Activated T-helper 2 cell treated with anti-CD3 and anti-CD28 coated beads, Interferon-gamma antibody, Interleukin-2, Interleukin-4, amounts not matched to agents 10 μg/mL and 5 μg/mL and 100 μg/mL, durations not matched to agents 14 hours and 24 hours and 36 hours (primary cell): ENCODE measurements at places on chromosomes 5 and 9. TPM values are rescaled to one million over a fixed set of nuclear protein-coding genes. Genes with fewer than 3 reads are reported as not detected.

The PLCXD3 gene
- not detected in 2 replicates for total RNA-seq

- H3K27ac ChIP-seq = no peak overlapping the region
- H3K27me3 ChIP-seq = peaks cover 1% of the 10 kb centered on the region
Measured at GRCh38 chr5:14465116-14465515, 116.5 kb upstream of the OTULINL start.

DNA sequence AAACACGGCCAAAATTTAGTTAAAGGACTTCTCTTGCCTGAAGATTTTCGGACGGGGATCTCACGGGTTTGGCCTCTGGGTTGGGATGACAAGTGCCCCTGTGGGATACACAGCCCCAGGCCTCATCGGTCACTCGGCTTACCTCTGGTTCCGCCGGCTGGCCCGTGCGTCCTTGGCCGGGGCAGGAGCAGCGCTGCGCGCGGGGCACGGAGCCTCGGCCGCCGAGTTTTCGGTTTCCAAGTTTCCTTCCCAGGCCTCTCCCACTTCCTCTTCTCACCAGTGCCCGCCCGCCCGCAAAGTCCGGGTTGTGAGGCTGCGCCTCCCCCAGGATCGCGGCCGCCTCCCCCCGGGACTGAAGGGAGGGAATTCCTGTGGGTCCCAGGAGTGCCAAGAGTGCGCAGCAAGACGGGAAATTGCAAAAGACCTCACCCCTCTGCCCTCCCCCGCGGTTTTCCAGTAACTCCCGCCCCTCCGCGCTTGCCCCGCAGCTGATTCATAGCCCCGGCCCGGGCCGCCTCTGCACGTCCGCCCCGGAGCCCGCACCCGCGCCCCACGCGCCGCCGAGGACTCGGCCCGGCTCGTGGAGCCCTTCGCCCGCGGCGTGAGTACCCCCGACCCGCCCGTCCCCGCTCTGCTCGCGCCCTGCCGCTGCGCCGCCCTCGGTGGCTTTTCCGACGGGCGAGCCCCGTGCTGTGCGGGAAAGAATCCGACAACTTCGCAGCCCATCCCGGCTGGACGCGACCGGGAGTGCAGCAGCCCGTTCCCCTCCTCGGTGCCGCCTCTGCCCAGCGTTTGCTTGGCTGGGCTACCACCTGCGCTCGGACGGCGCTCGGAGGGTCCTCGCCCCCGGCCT is at the start of gene OSMR:
Gene OSMR, plus strand, starts transcription at position 487 of the 853 bp plus-strand sequence. CDS start 23,033 bp downstream, outside the sequence.
- peaks cover 60% of the 10 kb centered on the region for H3K27me3 ChIP-seq
- no peaks in the 10 kb centered on the region for H3K36me3 ChIP-seq
- no peak for DNase-seq
- no peak within 1 kb of the TSS for H3K27ac ChIP-seq
- peak within 1 kb of the TSS; percentile 79 for H3K4me3 ChIP-seq

GRCh38 chr5:9105851-9106250 is 440.0 kb downstream of the SEMA5A start:
- no peak for DNase-seq
- H3K4me1 ChIP-seq = no peaks in the 10 kb centered on the region
- no peak overlapping the region for H3K27ac ChIP-seq
- H3K36me3 ChIP-seq = no peaks in the 10 kb centered on the region

DNA sequence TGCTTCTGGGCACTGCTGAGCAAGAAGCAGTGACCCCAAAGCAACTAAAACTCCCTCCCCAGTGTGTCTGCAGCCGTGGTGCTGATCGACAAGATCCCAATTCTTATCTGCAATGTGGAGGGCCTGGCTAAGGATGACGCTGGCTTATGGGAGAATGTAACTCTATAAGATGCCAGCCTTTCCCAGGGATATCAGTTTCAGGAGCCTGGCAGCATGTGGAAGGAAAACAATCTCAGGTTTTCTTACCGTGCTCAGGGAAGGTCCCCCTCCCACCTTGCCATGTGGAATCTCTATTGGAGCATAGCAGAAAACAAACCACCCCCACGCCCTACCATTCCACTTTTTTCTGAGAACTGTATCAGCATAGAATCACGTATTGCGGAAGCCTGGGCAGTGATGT is 87.7 kb upstream of the PTPN3 start:
- H3K27ac ChIP-seq = no peak overlapping the region
- no peaks in the 10 kb centered on the region for H3K4me1 ChIP-seq
- H3K36me3 ChIP-seq = no peaks in the 10 kb centered on the region
- H3K4me3 ChIP-seq = no peak overlapping the region
- DNase-seq = no peak
- no peaks in the 10 kb centered on the region for H3K27me3 ChIP-seq

GRCh38 chr5:23385036-23385435 is 122.4 kb upstream of the PRDM9 start:
- H3K4me3 ChIP-seq = no peak overlapping the region
- H3K27ac ChIP-seq = no peak overlapping the region
- H3K36me3 ChIP-seq = no peaks in the 10 kb centered on the region
- no peaks in the 10 kb centered on the region for H3K4me1 ChIP-seq
- DNase-seq = no peak

- DNase-seq = no peak
- no peaks in the 10 kb centered on the region for H3K36me3 ChIP-seq
- no peaks in the 10 kb centered on the region for H3K27me3 ChIP-seq
Measured at GRCh38 chr5:121533814-121534213, 317.9 kb upstream of the FTMT start.

GRCh38 chr9:131105952-131106351 is 9.6 kb downstream of the AIF1L start:
- H3K27ac ChIP-seq = no peak overlapping the region
- no peaks in the 10 kb centered on the region for H3K36me3 ChIP-seq
- no peak overlapping the region for H3K4me3 ChIP-seq
- no peaks in the 10 kb centered on the region for H3K27me3 ChIP-seq

DNA sequence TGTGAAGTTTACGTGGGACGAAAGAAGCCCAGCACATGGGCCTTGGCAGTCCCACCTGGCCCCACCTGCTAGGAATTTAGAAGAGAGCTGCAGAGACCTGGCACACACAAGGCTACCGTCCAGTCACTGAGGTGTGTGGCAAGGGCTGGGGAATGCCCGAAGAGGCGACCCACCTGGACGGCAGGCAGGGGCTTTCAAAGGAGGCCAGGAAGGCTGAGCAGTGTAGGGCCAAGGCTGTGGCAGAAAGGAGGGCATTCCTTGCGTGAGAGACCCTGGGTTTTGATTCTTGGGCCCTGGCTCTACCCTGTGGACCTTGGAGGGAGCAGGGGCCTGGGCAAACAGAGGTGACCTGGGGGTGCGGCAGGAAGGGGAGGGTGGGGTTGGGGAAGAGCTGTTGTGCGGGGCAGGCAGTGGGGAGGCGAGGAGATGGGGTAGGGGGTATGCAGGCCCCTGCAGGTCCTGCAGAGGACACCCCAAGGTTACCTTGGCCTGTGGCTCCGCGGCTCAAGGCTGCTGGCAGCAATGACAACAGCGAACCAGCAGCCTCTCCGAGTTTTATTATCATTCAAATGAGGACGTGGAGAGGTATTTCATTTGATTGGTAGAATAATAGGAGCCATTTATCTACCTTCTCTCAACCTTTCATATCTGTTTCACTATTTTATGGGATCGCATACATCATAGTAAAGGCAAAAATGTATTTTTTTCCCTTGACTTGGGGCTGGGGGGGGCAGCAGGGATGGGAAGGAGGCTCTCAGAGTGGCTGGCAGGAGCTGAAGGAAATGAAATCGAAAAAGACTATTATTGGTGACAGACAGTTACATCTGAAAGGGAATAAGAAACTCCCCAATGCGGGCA is 24.8 kb downstream of the TSPAN17 start:
- no peaks in the 10 kb centered on the region for H3K4me1 ChIP-seq
- DNase-seq = no peak
- H3K27me3 ChIP-seq = peaks cover 8% of the 10 kb centered on the region
- H3K4me3 ChIP-seq = no peak overlapping the region
- H3K36me3 ChIP-seq = no peaks in the 10 kb centered on the region
- H3K27ac ChIP-seq = no peak overlapping the region

GRCh38 chr9:132909311-132909710 is 30.6 kb downstream of the SPACA9 start:
- no peak overlapping the region for H3K27ac ChIP-seq
- no peaks in the 10 kb centered on the region for H3K27me3 ChIP-seq
- H3K4me3 ChIP-seq = no peak overlapping the region
- no peaks in the 10 kb centered on the region for H3K4me1 ChIP-seq

DNA sequence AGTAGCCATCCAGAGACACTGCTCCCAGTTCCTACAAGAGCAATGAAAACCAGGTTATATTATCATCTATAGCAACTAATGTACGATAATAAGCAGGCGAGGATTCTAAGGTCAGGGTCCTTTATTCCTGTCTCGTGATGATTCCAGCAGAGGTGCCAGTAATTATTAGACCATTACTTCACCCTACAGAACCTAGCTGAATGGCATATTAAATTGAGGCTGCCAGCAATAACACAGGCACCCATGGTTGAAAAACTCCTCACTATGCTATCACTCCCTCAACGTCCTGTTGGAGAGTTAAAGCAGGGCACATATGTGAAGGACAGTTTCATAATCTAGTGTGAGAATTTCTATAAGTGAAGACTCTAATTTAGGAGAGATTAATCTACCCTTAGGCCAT is 29.7 kb downstream of the DCAF12 start:
- H3K4me1 ChIP-seq = peaks cover 10% of the 10 kb centered on the region
- no peaks in the 10 kb centered on the region for H3K27me3 ChIP-seq
- peaks cover 47% of the 10 kb centered on the region for H3K36me3 ChIP-seq
- no peak for DNase-seq
